IMR-90 (cell line): ENCODE measurements at places on chromosomes 3 and 15. TPM values are rescaled to one million over a fixed set of nuclear protein-coding genes. Genes with fewer than 3 reads are reported as not detected.
A peak's percentile ranks its signal among the peaks of the same experiment; 100 is the strongest.

Gene HYAL1
- total RNA-seq: under 0.01 and 0.36 TPM in 2 replicates

DNA sequence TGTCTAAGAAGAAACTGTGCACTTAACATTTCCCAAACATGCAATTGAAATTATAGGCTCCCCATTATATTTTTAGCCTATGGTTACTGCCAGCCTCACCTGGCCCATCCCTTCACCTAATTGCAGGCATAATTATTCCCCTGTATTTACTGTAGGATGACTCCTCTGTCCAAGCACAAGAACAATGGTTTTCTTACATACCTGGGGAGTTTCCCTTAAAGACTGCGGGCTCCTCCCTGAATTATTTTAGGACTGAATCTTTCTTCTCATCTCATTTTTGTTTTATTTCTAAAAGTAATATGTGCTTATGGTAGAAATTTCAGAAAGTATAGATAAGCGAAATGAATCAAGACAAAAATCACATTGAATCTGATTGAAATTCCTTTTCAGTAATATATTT is 11.4 kb downstream of the TM4SF1 start:
- DNase-seq: no peak

GRCh38 chr3:143551761-143552160 is 296.5 kb downstream of the SLC9A9 start:
- no peak for DNase-seq

Gene FBXO40
- total RNA-seq: not detected in 2 replicates

GRCh38 chr3:127853681-127854080 is 31.4 kb upstream of the MGLL start:
- no peak for DNase-seq

- DNase-seq: peak; percentile 16
Observed at GRCh38 chr3:110932567-110932966, 139.0 kb upstream of the NECTIN3 start.

DNA sequence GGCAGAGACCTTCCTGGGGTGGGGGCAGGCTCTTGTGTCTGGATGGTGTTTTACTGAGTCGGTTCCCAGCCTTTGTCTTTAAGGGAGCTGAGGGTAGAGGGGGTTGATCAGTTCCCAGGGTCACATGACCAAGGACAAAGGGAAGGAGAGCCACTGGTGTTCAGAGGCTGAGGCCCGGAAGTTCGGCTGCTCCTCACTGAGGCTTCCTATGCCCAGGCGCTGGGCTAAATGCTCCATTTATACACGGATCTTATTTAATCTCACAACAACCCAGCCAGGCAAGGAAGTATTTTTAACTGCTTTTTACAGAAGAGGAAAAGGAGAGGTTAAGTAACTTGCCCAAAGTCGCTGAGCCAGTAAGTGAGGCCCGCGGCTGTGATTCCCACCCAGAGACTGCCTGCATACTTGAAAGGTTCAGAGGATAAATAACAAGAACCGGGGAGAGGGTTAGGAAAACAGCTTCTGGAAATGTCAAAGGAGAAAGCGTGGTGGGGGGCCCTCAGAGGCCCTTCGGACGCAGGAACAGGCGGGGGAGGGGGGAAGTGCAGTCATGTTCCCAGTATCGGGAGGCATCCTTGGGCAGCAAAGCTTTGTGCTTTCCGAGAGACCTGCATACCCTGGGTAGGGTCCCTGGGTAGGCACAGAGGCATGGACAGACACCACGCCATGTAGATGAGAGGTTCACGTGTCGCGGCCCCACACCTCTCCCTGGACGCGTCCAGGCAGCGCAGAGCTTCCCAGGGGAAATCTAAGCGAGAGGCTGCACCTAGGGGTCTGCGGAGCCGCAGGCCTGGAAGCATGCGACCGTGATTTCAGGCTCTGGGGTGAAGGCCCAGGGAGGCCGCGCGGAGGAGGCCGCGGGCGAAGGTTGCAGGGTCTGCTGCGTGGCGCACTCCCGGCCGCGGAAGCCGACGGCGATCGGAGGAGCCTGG is 21.3 kb downstream of the EPHB3 start:
- DNase-seq: no peak

Gene DPPA2
- not detected in 2 replicates for total RNA-seq

GRCh38 chr3:183300996-183301562 is 48.0 kb downstream of the B3GNT5 start:
- DNase-seq: peak; percentile 70

GRCh38 chr3:71537211-71537611 is 46.3 kb downstream of the FOXP1 start:
- peak; percentile 96 for DNase-seq

Gene C15orf62
- under 0.01 TPM in 1 of 2 replicates, not detected in the other for total RNA-seq

DNA sequence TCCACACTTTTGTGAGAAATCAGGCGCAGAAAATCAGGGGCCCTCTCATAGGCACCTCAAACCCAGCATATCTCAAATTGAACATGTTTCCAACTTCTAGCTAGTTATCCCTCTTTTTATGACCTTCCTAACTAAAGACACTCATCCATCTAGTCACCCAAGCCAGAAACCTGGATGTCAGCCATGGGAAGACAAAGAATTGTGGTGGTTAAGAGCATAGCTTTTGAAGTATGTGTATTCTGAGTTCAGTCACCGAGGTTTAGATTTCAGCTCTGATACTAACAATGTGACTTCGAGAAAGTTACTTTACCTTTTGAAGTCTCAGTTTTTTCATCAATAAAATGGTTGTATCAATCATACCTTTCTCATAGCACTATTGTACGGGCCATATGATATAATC is 495.5 kb downstream of the NLGN1 start:
- DNase-seq: peak; percentile 57

Gene FAH
- total RNA-seq: 36.9 and 48.6 TPM in 2 replicates

DNA sequence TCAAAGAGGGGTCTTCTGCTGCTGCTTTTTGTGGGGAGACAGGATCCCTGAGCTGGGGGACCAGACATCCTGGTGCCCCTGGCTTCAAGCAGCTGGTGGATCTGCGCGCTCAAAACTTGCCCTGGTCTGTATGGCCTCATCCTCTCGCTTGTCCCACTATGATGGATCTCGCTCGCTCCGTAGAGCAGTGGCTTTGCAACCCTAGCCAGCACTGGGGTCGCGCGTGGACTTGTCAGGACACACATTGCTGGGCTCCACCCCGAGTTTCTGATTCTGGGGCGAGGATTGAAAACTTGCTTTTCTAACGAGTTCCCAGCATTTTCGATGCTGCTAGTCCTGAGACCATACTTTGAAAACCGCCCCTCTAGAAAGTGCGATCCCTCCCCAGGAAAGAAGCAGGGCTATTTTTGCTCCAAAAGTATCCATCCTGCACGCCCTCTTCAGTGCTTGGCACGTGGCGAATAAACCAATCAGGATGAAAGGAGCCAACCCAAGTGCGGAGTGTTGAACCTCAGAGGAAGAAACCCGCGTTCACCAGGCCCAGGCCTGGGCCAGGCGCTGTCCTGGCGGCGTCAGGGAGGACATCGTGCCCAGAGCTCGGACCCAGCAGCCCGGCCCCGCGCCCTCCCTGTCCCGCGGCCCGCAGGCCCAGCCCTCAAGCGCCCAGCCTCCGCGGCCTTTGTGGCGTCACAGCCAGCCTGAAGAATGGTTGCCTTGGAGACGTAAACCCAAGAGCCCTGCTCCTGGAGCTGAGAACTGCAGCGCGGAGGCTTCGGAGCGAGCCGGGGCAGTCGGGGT is at the start of gene CFAP100:
CFAP100 (plus strand) TSS at position 731 of the 798 bp plus-strand sequence. CDS start 1,092 bp downstream, outside the sequence.
- DNase-seq: peak; percentile 15

- DNase-seq: no peak
Observed at GRCh38 chr3:45605534-45605933, 11.0 kb downstream of the LIMD1 start.

- DNase-seq: no peak
Observed at GRCh38 chr15:100049483-100049882, 292.3 kb downstream of the ADAMTS17 start.

Gene ANKUB1
- total RNA-seq: not detected in 2 replicates

Gene ZPLD1
- under 0.01 TPM in 2 replicates for total RNA-seq

DNA sequence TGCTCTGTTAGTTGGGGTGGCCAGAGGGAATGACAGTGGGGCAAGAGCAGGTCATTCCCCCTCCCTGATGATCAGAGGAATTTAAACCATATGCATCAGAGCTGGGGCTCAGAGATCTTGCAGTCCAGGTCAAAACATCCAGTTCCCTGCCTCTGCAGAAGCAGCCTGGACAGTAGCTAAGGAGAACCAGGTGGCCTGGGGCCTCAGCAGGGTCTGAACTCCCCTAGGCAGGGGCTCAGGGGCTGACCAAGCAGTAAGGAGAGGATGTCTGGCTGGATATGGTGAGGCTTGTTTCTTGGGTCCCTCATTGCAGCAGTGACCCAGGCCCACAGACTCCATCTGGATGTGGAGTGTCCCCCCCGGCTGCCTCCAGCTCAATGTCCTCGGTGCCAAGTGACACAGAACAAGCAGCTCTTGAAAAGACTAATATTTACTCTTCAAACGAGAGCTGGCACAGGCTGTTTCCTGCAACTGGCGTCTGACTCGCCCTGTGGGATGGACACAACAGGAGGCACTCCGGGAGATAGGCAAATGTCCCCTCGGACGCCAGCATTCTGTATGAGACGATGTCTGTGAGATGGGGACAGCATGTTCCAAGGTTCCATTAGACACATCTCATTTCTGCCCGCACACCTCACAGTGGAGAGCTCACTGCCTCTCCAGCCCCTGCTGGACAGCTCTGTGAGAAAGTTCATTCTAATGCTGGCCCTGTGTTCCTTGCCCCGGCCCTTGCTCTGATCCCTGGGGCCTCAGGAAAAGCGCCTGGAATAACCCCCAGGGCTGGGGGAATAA is 37.1 kb downstream of the SEC22C start:
- DNase-seq: no peak

DNA sequence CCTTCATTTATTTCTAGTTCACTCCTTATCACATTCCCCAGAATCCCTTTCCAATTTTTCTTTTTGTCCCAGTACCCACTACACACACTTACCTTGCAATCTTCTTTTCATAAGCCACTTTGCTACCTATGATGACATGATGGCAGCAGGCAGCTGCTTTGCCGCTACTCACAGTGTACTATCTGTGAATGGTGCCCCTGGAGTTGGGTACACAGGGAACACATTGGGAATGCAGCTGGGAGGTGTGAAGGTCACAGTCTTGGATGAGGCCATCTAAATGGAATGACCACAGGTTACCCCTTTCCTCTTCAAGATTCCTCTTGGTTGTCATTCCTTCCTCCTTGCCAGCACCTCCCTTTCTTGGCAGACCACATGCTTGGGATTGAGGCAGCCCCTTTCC is 20.8 kb upstream of the TNIK start:
- DNase-seq: no peak

DNA sequence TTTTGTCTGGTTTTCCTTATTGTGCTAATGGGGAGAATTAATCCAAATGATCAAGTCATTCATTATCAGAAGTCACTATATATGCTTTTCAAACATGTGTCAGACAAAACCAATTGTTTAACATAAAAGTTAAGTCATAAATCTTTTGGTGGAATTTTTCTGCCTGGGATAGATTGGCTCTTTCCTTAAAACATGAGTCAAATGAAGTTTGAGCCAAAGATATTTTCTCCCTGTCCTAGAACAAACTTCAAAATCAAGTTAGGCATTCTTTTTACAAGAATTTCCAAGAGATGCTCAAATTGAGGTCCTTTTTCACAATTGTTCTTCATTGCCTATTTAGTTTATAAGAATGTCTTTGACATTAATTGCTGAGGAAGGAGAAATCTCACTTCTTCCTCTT is 138.3 kb downstream of the UACA start:
- no peak for DNase-seq

Gene SERPINI2
- not detected in 2 replicates for total RNA-seq

DNA sequence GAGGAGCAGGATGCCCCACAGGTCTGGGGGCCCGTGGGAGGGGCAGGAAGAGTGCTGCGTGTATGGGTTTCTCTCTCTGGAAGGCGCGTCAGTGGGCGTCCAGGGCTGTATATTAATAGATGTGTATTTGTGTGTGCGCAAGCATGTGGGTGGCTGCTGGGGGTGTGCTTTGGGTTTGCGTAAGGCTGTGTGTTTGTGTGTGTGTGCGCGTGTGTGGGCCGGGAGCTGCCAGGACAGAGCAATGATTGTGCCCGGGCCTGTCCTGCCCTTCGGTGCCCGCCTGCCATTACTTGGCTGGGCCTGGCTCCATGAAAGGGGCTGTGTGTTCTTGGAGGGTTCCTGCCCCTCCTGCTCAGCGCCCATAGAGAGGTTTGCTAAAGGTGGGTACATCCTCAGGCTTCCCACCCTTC is 16.3 kb downstream of the CSPG4 start:
- DNase-seq: no peak

Gene RBSN
- total RNA-seq: 32.2 and 33.7 TPM in 2 replicates

DNA sequence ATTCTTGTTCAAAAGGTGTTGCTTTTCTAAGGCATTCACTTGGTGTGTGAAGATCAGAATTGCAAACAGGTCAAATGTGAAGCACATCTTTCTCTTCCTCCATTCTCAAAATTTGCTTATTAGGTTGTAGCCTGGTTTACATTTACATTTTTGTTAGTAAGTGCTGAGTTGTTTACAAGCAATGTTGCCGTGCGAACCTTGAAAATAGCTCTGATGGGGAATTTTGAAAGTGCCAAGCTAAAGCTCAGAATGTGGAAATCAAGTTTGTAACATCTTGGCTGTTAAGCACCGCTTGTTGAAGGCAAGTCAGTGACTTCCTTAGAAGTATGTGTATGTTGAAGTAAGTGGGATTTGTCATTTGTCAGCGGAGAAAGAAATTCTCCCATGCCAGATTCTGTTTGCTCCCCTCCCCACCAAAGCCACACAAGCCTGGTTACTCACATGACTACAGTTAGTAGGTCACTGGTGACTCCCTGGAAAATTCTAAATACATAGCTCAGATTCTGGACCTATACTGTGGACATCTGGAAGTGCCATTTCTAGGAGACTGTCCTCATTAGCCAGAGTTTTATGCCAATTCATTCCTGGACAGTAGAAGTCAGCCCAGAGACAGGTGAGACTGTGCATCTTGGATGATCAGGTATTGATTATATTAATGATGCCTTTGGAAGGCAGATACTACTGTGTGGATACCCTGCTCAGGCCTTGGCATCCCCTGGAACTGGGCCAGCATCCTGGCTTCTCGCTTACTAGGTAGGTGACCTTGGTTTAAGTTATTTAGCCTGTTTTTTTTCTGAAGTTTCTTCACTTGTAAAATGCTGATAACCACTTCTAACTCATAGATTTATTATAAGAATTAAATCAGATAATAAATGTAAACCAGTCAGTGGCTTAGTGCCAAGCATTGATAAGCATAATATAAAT is 390.6 kb upstream of the SEMA6D start:
- DNase-seq: no peak

- peak; percentile 2 for DNase-seq
Observed at GRCh38 chr3:192130534-192131132, 596.7 kb downstream of the FGF12 start.

Gene IL17RB
- total RNA-seq: under 0.01 TPM in 1 of 2 replicates, not detected in the other

Gene UBAP1L
- total RNA-seq: 0.28 and 0.36 TPM in 2 replicates

Gene IMPDH2
- 268 and 296 TPM in 2 replicates for total RNA-seq

Gene TM4SF18
- under 0.01 TPM in 1 of 2 replicates, not detected in the other for total RNA-seq

Gene HRH1
- total RNA-seq: 13.1 and 16.1 TPM in 2 replicates

- no peak for DNase-seq
Observed at GRCh38 chr15:68042855-68043222, 11.3 kb upstream of the PIAS1 start.

DNA sequence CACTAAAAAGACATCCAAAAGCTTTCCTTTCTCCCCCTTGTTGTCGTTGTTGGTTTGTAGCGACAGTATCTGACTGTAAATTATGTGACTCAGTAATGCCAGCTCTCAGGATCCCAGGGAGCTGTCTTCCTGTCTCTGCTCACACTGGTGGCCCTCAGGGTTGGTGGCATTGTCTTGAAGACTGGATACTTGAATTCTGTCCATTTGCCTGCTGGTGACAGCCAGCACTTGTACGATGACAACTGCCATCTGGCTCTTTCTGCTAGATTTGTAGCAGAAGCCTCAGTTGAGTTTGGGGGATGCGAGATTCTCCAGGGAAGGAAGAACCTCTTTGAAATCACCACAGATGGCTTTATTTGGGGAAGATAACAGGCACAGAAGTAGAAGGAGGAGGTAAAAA is 120.8 kb downstream of the ARPP21 start:
- no peak for DNase-seq

- DNase-seq: peak; percentile 91
Observed at GRCh38 chr3:174951034-174951433, 91.9 kb downstream of the NAALADL2 start.

Gene PLA2G4E
- total RNA-seq: not detected in 2 replicates
